ENCODE measurements at places on chromosomes 11 and 22.

- no peak for DNase-seq
Measured at GRCh38 chr22:35594686-35595085, 22.4 kb downstream of the MB start.

- DNase-seq: no peak
Measured at GRCh38 chr11:8354622-8355415, 91.1 kb upstream of the LMO1 start.

DNA sequence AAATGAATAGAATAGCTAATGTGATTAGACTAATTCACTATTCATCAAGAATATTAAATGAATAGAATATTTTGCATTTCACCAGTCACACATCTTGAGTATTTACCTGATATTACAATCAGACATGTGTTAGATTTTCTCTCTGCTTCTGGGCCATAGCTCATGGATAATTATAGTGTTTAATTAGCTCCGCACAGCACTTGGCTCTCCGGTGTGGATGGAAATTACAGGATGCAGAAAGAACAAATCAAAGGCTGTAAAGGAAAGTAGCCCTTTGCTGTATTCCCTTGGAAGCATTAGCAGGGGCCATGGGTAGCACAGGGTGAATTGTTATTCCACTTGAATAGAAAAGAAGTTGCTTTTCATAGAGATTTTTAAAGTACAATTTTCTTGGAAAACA is 320.3 kb upstream of the SORL1-AS1 start:
- DNase-seq: no peak

- no peak for DNase-seq
Measured at GRCh38 chr11:7520011-7520942, 6.5 kb downstream of the PPFIBP2 start.

DNA sequence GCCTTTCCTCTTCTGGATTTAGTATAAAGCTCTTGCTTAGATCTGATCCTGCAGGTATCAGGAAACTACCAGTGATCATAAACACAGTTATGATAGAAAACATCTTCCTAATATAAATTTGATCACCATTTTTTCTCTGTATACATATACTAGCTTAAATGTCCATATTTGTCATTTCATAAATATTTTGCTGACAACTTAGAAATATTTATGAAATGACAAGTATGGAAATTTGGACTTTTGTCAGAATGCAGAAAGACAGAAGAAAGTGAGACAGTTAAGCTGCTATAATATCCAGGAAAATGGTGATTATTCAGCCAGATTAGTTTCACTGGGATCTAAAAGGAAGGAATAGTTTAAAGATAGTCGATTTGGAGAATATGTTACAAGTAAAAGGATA is 22.8 kb upstream of the TRIM21 start:
- DNase-seq: no peak

- no peak for DNase-seq
Measured at GRCh38 chr11:61860054-61860903, 31.1 kb downstream of the FADS3 start.
